IPS DF 19.7 (cell line): ENCODE measurements at places on chromosomes 5 and 9.

DNA sequence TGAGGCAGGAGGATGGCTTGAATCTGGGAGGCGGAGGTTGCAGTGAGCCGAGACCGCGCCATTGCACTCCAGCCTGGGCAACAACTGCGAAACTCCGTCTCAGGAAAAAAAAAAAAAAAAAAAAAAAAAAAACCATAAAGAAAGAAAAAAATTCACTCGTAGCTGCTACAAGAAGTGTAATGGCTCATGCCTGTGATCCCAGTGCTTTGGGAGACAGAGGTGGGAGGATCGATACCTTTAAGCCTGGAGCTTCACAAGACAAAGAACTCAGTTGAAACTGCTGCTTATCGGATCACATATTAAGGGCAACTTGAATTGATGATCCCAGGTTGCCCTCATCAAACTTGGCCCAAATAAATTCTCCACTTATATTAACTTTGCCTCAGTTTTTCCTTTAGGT is 1.0 kb upstream of the ZCCHC7 start:
- no peak for DNase-seq

DNA sequence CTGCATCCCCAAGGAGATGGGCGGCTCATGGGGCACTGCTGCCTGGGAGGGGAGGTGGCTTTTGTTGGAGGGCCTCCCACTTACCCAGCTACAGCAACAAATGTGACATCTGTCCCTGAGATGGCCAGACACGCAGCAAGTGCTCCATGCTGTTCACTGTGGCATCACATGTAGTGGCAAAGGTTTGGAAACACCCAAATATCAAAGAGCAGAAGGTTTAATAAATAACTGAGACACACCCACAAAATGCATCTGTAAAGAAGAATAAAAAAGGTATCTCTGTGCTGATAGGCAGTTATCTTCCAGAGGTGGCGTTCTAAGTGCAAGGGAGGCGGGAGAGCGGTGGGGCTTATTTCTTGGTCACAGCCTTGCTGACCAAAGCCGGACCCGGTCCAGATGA is 23.3 kb upstream of the CLPTM1L start:
- no peak for DNase-seq

- no peak for DNase-seq
Observed at GRCh38 chr9:136177224-136177623, 27.7 kb downstream of the LHX3 start.

DNA sequence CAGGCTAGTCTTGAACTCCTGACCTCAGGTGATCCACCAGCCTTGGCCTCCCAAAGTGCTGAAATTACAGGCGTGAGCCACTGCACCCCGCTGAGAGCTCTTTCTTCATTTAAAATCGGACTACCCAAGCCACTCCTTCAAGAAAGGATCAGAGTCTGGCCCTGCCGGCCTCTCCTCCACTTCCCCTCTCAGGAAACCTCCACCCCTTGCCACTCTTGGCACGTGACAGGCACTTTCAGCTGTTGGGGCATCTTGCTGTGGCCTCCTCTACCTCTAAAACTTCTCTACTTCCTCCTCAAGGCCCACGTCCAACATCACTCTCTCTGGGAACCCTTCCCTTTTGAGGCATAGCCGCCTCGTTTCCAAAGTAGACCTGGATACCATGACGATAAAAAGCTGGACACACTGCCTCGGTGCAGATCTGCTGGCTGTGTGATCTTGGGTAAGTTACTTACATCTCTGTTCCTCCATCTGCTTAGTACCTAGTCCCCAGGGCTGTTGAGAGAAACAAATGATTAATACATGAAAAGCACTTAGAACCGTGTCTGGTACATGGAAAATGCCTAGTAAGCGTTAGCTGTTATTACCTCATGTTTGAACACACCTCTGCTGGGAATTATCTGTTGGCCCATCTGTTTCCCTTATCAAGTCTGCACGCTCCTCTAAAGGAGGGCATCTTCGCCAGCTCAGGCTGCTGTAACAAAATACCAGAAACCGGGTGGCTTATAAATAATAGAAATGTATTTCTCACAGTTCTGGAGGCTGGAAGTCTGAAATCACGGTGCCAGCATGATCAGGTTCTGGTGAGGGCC is 55.3 kb downstream of the SMIM23 start:
- DNase-seq, result no peak
